Stimulated activated CD8-positive, alpha-beta memory T cell treated with anti-CD3 and anti-CD28 coated beads, Interleukin-4, amount 100 ng/mL, for 4 hours (primary cell): ENCODE measurements at places on chromosomes 4 and X.

DNA sequence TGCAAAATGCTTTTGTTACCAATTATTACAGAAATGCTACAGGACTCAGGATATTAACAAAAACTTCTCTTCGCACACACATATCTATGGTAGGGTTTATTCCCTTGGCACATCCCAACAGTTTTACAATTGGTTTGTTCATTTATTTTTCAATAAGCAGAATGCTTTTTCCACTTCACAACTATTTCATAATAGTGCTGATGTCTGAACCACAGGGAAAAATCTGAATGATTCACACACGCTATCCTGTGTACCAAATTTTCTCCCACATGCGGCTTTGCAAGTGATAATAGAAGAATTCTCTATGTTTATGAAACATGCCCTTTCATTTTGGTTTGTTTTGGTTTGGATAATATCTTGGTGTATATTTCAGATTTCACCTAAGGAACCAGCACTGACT, 725.7 kb upstream of the TENM3 start:
- DNase-seq: no peak

DNA sequence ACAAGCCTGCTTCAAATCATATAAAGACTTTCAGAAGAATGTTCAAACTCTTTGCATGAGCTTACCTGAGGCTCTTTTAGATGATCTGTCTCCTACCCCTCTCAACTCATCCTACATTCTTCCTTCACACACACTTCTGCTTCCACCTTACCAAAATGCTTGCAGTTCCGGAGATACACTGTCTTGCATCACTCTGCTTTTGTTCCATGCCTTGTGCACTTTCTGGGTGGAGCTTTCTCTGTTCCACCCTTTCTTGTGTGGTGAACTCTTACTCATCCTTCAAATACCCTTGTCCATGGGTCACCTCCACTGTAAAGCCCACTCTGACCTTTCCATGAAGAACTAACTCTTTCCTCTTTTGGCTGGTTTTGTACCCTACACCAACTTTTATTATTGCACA, 18.4 kb upstream of the MGST2 start:
- DNase-seq: no peak

GRCh38 chr4:41964401-41964800, 17.2 kb upstream of the DCAF4L1 start:
- no peak for DNase-seq

DNA sequence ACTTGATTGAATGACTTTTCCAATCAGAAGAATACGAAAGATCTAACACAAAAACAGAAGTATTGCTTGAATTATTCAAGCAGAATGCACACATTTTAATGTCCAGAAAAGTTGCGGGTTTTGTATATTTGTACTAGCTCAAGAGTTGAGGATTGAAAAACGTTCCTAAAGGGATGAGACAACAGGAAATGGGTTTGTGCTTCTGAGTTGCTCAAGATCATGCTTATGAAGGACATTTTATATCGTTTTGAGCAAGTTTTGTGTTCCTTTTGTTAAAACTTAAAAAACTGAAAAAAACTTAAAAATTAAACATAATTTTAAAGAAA, 353 bp upstream of the SMIM10 start:
- DNase-seq: no peak

GRCh38 chr4:121679267-121679666, 17.5 kb downstream of the ANXA5 start:
- DNase-seq: no peak

DNA sequence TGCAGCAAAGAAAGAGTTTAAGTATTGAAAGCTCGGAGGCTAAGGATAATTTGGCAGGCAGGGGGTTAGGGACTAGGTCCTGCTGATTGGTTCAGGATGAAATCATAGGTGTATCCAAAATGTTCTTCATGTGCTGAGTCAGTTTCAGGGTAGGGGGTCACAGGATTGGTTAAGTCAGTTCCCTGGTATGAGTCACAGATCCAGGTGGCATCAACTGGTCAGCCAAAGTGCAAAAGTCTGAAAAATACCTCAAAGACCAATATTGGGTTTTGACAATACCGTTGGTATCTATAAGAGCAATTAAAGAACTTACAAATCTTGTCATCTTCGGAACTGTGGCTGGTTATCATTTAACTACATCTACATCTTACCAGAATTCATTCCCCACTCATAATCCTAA, 25.6 kb upstream of the PRDM8 start:
- no peak for DNase-seq

GRCh38 chr4:15577508-15577907, 77.6 kb downstream of the FBXL5 start:
- DNase-seq: no peak

- DNase-seq: no peak
These were observed 6.6 kb downstream of the GPRIN3 start for GRCh38 chr4:89301003-89301402.
